ENCODE measurements at places on chromosomes 3 and 15.

- DNase-seq = no peak
Measured at GRCh38 chr15:56247266-56247665, 3.6 kb upstream of the RFX7 start.

DNA sequence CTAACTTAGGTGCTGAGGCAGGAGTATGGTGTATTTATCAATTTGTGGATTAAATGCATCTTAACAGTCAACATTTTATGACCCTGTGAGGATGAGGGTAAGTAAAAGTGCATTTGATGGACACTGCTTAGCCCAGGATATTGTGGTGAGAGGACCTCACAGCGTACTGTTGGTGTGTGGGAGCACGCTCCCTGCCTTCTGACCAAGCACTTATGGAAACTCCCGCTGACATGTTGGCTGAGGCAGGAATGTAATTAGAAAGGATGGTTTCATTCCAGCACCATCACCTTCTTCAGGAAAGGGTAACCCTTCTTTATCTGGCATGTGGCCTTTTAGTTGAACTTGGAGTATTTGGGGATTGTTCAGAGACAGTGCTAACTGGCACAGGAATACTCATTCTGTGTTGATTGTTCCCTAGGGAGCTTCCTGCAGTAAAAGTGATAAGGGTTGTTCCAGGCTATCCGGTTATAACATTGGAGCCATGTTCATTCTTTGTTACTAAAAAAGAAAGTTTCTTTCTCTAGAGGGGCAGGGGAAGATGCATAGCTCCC lies 11.7 kb upstream of the FSTL1 start:
- DNase-seq = no peak

GRCh38 chr3:27171113-27171512 lies 198.1 kb downstream of the NEK10 start:
- no peak for DNase-seq

DNA sequence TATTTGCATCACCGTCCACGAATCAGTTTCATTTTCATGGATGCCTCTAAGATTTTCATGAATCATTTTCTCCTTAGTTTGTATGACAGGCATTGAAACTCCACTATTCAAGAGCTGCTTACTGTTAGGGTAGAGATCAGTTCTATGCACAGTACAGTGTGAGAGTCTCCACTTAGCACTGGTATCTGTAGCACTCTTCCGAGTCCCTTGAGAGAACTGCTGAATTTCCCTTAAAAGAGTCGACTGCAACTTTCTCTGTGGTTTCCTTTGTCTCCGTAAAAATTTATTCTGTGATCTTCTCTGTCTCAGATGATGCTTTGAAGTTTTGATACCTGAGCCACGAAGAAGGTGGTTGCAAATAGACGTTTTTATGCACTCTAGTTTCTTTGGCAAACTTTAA lies 14.8 kb downstream of the GTPBP8 start:
- no peak for DNase-seq

- DNase-seq = no peak
Measured at GRCh38 chr3:64616953-64617352, 70.8 kb downstream of the ADAMTS9 start.

DNA sequence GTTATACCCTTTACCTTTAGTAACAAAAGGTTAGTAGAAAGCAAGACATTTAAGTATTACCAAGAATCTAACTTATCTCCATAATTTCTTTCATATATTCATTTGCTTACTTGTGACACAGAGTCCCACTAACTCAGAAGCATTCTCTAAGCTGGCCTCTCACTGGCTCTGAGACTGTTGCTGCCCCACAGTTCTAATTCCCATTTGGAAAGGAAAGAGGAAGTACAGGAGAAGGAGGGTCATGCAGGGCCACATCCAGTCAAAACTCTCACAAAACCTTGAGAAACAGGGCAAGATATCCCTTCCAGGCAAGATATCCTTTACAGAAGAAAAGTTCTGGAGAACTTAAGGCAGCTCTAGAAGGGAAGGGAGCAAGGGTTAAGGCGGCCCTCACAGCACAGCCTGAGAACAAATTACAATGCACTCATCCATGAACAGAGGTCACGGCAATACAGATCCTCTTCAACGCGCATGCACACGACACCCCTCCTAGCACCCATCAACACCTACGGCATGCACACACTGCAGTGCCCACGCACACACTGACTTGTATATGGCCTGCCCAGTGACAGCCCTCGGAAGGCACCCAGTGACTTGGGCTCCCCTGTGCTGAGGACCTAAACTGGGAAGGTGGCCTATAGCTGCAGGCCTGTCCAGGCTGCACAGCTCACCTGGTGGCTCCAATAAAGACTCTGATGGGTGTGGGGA lies 13.0 kb upstream of the MYO5C start:
- no peak for DNase-seq

GRCh38 chr3:172564499-172564898 lies 41.3 kb upstream of the TNFSF10 start:
- DNase-seq = no peak

GRCh38 chr15:101530224-101530958 lies 40.9 kb upstream of the PCSK6 start:
- DNase-seq = no peak

DNA sequence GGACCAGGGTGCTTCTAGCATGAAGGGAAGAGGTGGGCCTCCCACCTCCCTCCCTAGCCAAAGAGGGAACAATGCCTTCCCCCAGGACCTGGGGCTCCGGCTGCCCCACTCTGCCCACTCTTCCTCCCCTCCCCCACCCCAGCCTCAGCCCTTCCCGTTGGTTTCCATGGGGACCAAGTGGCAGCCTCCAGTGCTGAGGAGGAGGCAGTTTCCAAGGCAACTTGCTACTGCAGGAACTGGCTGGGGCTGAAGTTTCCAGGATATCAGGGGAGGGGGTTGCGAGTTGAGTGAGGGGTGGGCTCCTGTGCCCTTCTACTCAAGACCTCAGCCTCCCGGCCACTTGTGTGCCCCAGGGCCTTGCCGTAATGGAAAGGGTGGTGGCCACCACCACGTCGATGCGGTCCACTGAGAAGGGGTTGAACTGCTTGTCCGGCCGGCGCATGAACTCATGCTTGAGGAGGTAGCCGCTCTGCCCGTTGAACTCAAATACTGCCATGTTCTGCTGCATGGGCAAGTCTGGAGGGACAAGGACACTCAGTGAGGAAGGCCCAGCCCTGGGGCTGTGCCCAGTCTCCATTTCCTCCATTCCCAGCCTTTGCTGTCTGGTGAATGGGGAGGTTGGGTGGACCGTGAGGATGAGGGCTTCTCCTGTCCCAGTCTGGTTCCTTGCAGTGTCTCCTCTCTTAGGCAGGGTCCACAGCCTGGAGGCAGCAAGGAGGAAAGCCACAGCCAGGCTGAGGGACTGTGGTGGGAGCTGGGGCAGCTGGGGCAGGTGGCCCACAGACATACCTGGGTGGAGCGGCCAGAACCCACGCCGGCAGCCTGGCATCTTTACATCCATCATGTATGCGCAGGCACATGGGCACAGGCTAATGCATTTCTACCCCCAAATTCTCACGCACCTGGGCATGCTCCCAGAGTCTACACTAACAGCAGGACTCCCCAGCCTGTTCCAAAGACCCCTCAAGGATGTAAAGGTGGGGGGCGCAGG lies 11.3 kb upstream of the ANKRD63 start:
- DNase-seq = no peak

GRCh38 chr3:20424086-20424485 lies 238.1 kb upstream of the SGO1 start:
- DNase-seq = no peak

- no peak for DNase-seq
Measured at GRCh38 chr3:39169712-39170111, 16.3 kb upstream of the CSRNP1 start.

DNA sequence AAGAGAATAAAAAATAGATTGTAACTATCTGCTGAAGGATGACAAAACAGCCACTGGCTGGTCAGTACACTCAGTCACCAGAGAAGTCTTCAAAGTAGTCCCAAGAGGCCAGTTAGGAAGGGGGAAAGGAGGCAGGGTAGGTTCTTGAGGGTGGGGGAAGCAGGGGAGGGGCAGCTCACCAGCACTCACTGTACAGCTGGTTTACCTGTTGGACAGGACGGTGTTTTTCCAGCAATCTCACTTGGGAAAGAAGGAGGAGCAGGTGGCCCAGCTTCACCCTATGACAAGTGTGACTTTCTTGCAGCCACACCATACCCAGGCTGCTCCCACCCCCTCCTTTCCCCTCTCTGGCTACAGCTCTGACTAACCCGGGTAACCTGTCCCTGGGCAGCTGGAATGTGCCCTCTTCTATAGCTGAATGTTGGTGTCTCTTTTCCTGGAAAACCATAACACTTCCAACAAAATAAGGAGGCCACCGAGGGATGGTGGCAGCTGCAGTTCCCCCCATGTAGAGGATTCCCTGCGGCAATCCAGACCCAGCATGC lies 203.4 kb upstream of the NSMCE3 start:
- DNase-seq = no peak

DNA sequence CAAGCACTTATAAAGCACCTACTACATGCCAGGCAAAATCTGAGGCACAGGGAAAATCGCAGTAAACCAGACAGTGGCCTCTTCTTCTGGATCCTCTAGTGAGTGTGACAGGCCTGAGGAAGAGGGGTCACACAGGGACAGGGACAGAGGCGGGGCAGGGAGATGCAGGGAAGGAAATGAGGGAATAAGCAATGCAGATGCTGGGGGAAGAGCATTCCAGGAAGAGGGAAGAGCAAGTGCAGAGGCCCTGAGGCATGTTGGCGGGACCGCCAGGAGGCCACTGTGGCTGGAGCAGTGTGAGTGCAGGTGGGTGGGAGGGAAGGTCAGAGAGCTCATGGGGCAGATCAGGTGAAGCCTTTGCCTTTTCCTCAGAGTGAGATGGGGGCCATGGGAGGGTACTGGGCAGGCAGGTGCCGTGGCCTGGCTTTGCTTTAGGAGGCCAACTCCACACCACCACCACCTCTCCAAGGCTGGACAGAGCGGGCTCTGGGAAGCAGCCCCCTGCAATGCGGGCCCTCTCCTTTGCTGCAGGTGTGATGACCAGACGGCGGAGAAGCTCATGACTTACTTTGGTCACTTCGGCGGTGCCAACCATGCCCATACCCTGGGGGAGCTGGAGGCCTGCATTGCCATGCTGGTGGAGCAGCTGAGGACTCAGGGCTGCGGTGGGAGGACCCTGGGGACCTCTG lies 26.8 kb upstream of the GP9 start:
- DNase-seq = no peak

GRCh38 chr15:28915935-28916334 lies 30.2 kb downstream of the APBA2 start:
- DNase-seq = no peak

GRCh38 chr3:14857506-14857905 lies 38.7 kb downstream of the FGD5 start:
- no peak for DNase-seq

GRCh38 chr3:127637546-127637945 lies 8.6 kb downstream of the PODXL2 start:
- no peak for DNase-seq

- no peak for DNase-seq
Measured at GRCh38 chr3:155704061-155704460, 40.8 kb downstream of the PLCH1 start.

DNA sequence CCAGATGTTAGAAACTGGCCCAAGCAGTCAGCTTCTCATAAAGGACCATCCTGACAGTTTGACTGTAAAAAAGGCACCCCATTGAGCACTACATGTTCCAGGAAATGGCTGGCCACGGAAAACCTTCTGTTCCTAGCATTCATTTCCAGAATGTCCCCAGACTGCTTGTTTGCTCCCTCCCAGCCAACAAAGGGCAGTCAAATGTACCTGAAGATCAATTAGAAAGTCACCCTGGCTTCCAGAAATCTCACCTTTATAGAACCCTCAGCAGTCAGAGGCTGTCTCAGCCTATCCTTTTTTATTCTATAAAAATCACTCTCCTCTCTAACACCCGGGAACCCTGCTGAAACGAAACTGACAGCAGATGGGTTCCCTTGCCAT lies 784 bp upstream of the SAMMSON start:
- no peak for DNase-seq

GRCh38 chr3:57152151-57153143 lies 12.7 kb downstream of the IL17RD start:
- DNase-seq = no peak

- DNase-seq = no peak
Measured at GRCh38 chr3:127304121-127304744, 16.4 kb upstream of the PRR20G start.

DNA sequence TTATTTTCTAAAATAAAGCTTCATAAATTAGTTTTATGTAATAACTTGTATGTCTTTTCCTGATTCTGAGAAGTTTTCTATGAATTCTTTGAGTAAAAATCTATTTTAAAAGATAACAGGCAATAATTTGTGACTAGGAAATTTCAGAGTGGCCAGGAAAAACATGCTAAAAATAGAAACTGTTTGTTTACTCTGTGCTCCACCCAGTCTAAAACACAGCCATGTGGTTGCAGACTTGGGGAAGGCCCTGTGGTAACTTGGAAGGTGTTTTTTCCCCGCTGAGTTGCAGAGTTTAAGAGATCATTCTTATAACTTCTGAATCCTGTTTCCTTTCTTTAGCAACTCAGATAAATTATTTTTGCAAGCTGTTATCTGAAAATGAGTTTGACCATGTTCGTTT lies 21.9 kb downstream of the PLCL2 start:
- no peak for DNase-seq

- no peak for DNase-seq
Measured at GRCh38 chr3:182910936-182911781, 69.2 kb downstream of the DCUN1D1 start.

DNA sequence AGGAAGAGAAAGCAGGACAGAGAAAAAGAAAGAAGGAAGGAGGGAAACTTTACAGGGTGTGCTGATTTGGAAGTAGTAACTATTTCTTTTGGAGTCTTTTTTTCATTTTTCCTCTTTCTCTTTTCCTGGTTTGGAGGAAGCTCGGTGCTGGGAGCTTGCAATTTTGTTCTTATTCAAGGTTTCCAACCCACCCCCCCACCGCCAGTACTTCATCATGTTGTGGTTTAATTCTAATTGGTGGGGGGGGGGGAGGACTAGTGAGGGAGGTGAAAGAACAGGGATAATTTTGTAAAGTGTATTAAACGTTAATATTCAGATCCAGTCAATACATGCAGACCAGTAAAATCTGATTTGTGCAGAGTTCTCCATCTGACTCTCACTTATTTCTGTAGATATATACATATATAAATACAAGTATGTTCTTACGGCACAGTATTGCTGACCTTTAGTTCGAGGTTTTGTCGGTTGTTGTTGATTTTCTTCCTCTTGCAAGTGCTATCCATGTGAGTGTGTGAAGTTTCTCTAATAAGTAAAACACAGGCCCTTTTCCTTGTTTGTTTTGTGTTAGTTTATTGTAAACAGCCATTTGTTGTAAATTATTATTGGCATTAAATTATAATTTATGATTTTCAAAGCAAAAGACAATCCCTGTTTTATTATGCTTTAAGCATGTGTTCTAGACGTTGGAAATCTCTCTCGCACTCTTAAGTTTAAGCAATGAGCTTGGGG lies 9.3 kb downstream of the NR2F2 start:
- DNase-seq = no peak
